ENCODE measurements at places on chromosomes 5 and 9. TPM values are rescaled to one million over a fixed set of nuclear protein-coding genes. Genes with fewer than 3 reads are reported as not detected.

CCNI2 gene
- total RNA-seq, result 0.33 TPM

RNF183 gene
- total RNA-seq, result not detected

ZFP37 gene
- 4.7 TPM for total RNA-seq

GRAMD2B gene
- 70.1 TPM for total RNA-seq

ABLIM3 gene
- 18.8 TPM for total RNA-seq

DNA sequence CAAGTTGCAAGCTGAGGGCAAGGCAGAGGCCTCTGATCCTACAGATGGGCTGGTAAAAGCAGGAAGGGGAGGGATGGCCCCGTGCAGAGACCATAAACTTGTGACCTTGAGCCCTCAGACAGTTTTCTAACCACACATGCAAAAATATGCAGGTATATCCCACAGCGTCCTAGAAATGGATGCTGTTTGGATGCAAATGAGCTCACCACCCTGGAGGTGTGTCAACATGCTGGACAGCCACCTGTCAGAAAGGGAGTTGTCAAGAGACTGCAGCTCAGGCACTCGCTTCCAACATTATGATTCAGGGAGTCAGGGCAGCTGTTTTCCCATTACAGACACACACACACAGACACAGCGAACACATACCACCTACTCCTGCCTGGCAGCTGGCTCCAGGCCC lies 97.3 kb upstream of the PANK3 start:
- no peak for DNase-seq
- H3K27ac ChIP-seq, result no peak overlapping the region
- no peak overlapping the region for H3K4me3 ChIP-seq
- H3K27me3 ChIP-seq, result no peaks in the 10 kb centered on the region
- peaks cover 15% of the 10 kb centered on the region for H3K4me1 ChIP-seq
- no peaks in the 10 kb centered on the region for H3K36me3 ChIP-seq

DNA sequence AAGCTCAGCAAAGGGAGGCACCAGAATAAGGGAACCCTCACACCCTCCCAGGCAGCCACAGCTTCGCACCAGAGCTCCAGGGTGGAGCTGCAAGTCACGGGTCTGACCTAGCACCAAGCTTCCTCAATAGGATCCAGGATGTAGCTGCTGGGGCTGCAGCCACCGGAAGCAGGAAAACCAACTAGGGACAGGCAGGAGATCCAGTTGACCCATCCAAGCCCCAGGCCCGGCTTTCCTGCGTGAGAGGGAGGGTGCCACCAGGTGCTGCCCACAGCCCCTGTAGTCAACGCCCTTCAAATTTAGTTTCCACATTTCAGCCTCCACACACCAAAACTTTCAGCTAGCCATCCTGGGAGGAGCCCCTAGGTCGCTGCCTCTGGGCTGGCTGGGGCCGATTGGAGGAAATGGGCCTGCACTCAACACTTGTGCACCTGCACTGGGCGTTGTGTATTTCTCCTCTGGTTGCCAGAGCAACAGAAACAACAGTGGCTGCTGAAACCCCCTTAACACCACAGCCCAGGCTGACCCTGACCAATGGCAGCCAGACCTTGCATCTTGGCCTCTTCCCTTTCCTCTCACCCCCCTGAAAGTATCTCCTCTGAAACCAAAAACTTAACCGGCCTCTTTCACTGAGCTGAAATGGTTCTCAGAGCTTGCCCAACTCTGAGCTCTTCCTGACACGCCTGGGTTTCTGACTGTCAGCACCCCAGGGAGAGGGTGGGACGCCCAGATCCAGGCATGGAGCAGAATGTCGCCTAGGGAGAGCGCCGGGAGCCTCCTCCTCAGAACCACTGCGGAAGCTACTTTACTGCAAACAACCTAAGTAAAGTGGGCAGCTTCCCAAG lies 226.5 kb upstream of the MAP3K1 start:
- H3K4me3 ChIP-seq, result no peak overlapping the region
- no peak overlapping the region for H3K27ac ChIP-seq
- no peaks in the 10 kb centered on the region for H3K36me3 ChIP-seq
- DNase-seq, result no peak
- H3K4me1 ChIP-seq, result peaks cover 18% of the 10 kb centered on the region

- H3K36me3 ChIP-seq, result no peaks in the 10 kb centered on the region
- no peak for DNase-seq
- H3K27me3 ChIP-seq, result no peaks in the 10 kb centered on the region
- H3K4me3 ChIP-seq, result no peak overlapping the region
- H3K27ac ChIP-seq, result no peak overlapping the region
These were observed 11.7 kb upstream of the UGT3A2 start for GRCh38 chr5:36078430-36078829.

DNA sequence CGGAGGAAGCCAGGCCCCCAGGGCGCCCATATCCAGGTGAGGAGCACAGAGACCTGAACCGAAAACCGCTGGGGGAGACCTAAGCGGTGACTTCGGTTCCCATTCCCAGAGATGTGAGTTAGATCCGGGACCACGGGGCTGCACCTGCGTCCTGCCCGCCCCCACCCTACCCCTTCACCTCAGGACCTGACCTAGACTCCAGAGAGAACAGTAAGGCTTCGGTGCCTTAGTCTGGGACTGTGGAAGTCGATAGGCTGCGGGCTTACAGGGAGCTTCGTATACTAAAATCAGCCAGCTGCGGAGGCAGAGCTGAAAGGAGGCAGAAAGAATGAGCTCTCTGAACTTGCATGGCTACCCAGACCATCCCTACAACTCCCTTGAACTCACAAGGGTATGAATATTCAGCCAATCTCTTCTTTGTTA lies 518 bp upstream of the FAM13B start:
- H3K27me3 ChIP-seq, result no peaks in the 10 kb centered on the region
- no peaks in the 10 kb centered on the region for H3K36me3 ChIP-seq
- peak overlapping the region; percentile 90 for H3K4me3 ChIP-seq
- no peak for DNase-seq

- no peaks in the 10 kb centered on the region for H3K4me1 ChIP-seq
- no peaks in the 10 kb centered on the region for H3K36me3 ChIP-seq
- DNase-seq, result no peak
- no peaks in the 10 kb centered on the region for H3K27me3 ChIP-seq
- H3K4me3 ChIP-seq, result no peak overlapping the region
These were observed 3.2 kb downstream of the AGTPBP1 start for GRCh38 chr9:85738509-85738908.

- no peaks in the 10 kb centered on the region for H3K27me3 ChIP-seq
- no peaks in the 10 kb centered on the region for H3K4me1 ChIP-seq
- no peak for DNase-seq
- no peak overlapping the region for H3K27ac ChIP-seq
- H3K36me3 ChIP-seq, result no peaks in the 10 kb centered on the region
These were observed 5.6 kb upstream of the DND1 start for GRCh38 chr5:140678993-140679392.

GRCh38 chr5:179405054-179405416 lies 59.8 kb upstream of the ADAMTS2 start:
- no peaks in the 10 kb centered on the region for H3K27me3 ChIP-seq
- DNase-seq, result no peak
- no peak overlapping the region for H3K4me3 ChIP-seq
- no peak overlapping the region for H3K27ac ChIP-seq
- no peaks in the 10 kb centered on the region for H3K36me3 ChIP-seq
- no peaks in the 10 kb centered on the region for H3K4me1 ChIP-seq

DNA sequence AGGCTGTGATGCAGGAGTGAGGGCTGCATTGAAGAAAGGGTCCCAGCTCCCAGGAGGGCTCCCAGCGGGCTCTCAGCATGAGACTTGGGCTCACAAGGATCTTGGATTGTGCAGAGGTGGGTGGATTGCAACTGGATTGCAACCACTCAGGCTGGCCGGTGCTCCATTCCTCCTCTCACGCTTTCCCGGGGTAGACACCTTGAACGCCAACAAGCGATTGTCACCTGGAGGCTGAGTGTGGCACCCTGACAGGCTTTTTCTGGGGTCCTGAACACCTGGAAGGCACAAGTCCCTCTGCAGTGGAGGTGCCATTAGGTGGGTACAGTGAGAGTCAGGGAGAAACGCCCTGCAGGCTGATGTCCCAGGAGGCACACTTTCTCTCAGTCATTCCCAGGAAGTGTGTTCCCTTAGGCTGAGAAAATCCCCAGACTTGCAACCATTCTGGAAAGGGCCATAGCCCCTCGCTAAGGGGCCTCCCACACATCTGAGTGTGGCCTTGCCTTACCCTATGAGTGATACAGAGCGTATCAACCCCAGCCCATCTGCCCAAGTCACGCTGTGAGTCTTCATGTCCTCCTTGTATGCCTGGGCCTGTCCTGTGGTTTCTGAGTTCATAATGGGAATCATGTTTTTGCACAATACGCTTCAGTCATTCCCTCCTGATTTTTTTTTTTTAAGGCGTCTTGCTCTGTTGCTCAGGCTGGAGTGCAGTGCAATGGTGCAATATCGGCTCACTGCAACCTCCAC lies 488.1 kb downstream of the IRX1 start:
- H3K27ac ChIP-seq, result no peak overlapping the region
- H3K4me3 ChIP-seq, result no peak overlapping the region
- no peak for DNase-seq
- no peaks in the 10 kb centered on the region for H3K4me1 ChIP-seq
- H3K36me3 ChIP-seq, result no peaks in the 10 kb centered on the region

DNA sequence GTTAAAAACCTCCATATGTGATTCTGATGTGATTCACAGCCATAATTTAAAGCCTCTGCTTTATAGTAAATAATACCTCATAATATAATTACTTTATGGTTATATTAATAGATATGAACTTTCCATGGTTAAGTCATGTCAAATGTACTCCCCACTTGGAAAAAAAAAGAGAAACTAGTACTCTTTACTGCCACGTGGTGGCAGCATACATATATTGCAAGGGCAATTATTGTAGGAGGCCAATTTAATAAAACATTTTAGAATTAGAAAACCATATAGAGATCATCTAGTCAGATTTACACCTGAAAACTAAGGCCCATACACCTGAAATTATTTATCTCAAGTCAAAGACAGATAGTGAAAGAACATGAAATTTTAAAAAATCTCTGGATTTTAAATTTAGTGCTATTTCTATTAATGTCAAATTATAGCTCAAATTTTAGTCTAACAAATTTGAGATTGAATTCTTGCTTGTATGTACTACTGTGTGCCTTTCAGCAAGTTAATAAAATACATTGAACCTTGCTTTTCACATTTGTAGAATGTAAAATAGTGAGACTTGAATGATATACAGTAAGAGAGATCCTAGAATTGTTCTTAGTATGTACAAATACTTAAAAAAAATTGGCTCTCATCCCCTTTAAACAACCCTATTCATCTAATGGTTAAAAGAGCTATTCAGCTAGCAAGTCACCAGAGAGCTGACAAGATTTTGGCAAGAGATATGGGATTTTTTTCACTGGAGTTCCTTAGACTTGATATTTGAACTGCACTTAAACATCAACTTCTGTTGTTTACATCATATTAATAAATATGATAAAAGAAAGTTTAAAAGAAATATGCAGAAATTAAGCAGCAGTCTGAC lies 603.8 kb downstream of the TLE4 start:
- no peak overlapping the region for H3K27ac ChIP-seq
- H3K4me3 ChIP-seq, result no peak overlapping the region
- no peaks in the 10 kb centered on the region for H3K4me1 ChIP-seq
- H3K27me3 ChIP-seq, result no peaks in the 10 kb centered on the region

DNA sequence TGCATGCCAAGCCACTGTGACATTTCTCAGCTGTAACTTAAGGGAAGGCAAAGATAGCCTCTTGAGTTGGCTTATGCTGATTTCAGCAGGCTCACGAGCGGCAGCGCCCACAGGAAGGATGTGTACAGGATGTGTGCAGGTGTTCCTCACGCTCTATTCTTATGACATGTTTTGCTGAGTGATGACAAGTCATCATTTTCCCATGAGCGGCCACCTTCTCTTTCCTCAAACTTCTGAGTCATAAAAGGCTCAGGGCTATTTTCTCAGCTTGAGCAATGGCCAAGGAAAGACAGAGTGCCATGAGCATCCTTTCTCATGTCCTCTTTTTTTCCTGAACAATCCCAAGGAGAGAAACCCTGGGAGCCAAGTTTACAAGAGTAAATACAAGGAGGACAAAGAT lies 365.9 kb downstream of the PLK2 start:
- H3K27ac ChIP-seq, result no peak overlapping the region
- no peaks in the 10 kb centered on the region for H3K27me3 ChIP-seq
- no peak overlapping the region for H3K4me3 ChIP-seq
- DNase-seq, result no peak

DNA sequence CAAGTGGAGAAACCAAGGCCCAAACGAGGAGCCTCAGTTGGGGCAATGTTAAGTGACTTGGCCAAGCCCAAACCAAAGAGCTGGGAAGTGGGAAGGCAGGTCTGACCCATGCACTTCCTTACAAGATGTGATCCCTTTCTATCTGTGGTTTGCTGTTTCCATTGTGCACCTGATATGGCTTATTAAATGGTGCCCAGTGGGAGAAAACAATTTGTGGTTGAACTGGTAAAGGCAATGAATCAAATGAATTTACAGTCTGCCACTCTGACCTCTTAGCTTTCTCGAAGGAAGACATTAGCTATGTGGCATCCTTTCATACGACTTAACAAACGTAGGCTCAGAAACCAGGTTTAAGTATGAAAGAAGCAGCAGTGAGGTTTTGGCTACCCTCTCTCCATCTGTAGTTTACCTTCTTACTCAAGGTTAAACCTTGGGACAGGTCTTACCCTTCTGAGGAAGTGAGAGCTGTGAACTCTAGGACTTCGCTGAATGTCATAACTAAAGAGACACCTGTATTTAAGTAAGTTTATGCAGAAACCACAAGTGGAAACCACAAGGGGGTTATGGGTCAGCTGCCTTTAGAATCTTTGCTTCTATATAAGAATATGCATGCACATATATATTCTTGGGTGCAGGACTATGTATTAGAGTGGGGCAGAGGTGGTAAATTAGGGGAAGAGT lies 100.5 kb upstream of the SPATA31D4 start:
- H3K4me3 ChIP-seq, result no peak overlapping the region
- no peaks in the 10 kb centered on the region for H3K4me1 ChIP-seq
- no peak for DNase-seq

DNA sequence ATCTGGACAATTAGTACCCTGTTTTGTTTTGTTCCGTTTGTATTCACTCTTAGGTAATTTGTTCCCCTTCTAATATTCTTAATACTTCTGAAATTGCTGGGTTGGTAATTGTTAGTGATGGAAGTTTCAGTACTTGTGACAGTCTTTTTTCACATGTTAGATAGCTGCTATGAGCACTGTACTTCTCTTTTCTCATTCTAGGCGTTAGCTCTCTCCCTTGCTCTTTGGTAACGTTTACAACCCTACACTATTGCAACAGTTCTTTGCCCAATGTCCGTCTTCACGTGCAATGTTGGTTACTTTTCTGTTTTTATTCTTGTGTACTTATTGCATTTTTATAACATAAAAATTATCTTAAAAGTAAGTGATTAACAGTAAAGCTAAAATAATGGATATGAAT lies 1509.0 kb downstream of the MAT2B start:
- no peak overlapping the region for H3K27ac ChIP-seq
- no peak for DNase-seq
- H3K4me1 ChIP-seq, result no peaks in the 10 kb centered on the region
- no peaks in the 10 kb centered on the region for H3K27me3 ChIP-seq
- H3K4me3 ChIP-seq, result no peak overlapping the region
- H3K36me3 ChIP-seq, result no peaks in the 10 kb centered on the region

DNA sequence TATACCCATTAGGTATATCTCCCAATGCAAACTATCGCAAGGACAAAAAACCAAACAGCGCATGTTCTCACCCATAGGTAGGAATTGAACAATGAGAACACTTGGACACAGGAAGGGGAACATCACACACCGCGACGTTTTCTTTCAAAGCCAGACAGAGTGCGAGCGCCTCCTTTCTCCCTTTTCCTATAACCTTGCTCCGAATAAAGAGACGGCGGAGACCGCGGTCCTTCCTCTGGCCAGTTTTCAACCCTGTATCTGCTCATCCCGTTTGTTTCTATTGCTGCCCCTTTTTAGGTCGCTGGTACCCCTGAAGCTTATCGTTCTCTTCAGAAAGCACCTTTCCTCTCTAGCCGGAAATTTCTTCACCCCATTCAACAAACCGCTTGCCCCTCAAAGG lies 1.3 kb downstream of the LVRN start:
- H3K4me1 ChIP-seq, result peaks cover 11% of the 10 kb centered on the region
- peaks cover 34% of the 10 kb centered on the region for H3K27me3 ChIP-seq
- DNase-seq, result no peak
- H3K4me3 ChIP-seq, result no peak overlapping the region
- no peak overlapping the region for H3K27ac ChIP-seq

All from adrenal gland (tissue), 19 donors.